Retina (tissue), 1 donor: ENCODE measurements at places on chromosomes 7 and 10.
A peak's percentile ranks its signal among the peaks of the same experiment; 100 is the strongest.

GRCh38 chr10:42836771-42837468 is 54.3 kb downstream of the BMS1 start:
- DNase-seq, result peak; percentile 44

- peak; percentile 77 for DNase-seq
Observed at GRCh38 chr10:79025199-79025832, 43.5 kb upstream of the ZMIZ1 start.

DNA sequence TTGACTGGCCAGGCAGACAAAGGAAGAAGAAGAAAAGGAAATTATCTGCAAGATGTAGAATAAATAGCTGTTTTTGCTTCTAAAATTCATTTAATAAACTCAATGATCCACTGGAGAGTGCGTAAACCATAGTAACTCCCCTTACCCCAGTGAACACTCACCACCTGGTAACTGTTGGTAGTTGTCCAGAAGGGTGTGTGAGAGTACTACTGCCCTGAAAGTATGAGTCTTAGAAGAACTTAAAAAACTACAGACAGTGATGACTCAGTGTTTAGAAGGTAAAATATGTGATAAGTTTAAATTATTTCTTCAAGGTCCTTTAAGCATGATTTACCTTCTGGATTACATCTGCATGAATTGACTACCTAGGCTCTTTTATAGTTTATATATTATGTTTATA is 53.0 kb upstream of the SEMA3A start:
- DNase-seq, result no peak

GRCh38 chr10:129602938-129603535 is 136.0 kb downstream of the MGMT start:
- DNase-seq, result no peak
